ENCODE measurements at places on chromosomes 5 and 9.

DNA sequence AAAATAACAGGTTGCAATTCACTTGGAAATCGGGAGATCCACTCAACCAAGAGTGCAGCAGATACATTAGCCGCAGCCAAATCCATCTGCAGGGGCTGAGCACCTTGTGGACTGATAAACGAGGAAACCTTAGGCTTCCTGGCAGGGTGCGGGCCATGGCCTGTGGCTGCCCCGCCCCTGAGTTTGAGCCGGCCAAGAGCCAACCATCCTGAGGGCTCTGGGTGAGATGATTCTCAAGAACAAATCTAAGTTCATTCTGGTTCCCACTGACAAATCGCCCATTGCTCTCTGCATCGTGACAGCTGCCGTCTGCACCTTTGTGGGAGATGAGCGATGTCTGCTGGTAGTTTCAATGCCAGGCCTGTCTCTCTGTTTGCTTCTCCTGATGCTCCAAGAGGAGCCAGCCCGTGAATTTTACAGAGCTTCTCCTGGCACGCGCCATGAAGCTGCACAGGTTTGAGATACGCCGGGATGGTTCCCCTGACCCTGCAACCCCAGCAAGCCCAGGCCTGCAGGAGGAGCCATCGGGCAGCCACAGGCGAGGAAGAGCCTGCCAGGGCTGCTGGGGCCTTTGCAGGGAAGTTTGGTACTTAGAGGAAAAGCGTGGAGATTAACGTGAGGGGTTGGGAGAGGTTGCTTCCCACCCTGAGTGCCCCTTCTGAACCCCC, 154.0 kb downstream of the OLFM1 start:
- DNase-seq = no peak

DNA sequence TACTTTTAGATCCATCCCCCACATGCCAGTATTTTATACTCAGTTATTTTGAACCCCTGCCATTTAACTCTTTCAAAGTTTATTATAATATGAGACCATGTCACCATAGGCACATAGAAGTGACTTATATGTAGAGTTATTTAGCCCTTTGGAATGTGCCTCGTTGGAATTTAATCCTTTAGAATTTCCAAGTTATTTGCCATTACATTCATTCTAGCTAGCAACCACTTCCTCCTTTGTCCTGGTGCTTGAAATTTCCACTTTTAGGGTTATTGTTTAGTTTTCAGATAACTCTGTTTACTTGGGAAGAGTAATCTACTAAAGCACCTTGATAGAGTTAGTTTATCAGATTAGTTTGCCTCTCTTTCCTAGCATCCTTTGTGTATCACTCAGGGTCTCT, 82.8 kb upstream of the TLE1 start:
- DNase-seq = no peak

GRCh38 chr5:178227138-178227659, 5.4 kb downstream of the PHYKPL start:
- DNase-seq = no peak

DNA sequence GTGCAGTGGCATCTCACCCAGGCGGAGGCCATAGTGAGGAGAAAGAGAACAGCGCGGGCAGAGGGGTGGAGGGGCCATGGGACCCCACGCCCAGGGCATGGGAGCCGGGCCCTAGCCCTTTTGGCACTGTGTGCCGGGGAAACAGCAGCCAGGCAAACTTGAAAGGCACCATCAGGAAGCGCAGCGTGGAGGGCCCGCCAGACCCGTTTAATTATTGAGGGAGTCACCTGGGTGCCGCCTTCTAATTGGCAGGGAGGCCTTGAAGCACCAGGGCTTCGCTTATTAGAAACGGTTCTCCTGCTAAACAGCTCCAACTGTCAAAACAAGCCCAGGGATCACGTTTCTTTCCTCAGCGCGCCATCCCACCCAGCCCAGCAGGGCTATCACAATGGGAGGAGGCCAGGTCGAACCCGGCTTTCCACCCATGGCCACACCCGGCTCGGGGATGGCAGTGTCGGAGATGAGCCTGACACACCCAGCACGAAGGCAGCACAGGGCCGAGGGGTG, 104.6 kb upstream of the SARDH start:
- DNase-seq = no peak

DNA sequence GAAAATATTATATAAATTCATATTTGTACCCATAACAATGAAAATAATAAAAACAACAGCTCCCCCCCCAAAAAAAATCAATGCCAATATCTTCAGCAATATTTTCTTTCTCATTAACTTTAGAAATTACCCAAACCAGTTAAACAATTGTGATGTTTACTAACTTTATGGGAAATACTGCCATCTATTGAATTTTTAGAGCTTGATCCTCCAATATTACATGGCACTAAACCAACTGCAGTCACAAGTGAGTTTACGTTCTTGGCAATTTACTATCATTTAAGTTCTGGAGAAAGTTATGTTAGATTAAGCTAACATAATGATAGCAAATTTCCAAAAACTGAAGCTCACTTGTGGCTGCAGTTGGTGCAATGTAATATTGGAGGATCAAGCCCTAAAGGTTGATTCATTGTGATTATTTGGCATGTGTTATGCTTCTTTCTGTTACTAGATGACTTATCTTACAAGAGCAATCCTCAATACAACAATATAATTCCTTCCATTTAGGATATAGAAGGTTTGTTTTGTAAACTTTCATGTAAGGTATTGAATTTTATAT, 379.5 kb downstream of the CDH18 start:
- no peak for DNase-seq

DNA sequence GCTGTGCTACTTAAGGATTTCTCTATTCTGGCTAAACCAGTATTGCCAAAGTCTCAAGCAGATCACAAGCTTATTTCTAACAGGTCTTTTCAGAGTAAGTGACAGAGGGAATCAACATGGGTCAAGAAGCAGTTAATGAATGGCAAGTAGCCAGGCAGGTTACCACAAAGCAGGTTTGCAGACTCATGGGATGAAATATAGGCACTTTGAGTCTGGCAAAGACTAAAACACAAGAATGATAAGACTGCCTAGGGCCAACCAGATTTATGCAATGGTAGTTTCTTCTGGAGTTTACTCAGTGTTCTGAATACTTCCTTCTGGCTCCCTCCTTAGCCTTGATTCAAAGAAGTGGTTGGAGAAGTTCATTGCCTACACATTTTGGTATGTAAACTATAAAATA, 3.6 kb downstream of the HMGCS1 start:
- DNase-seq = no peak

GRCh38 chr5:126100767-126101166, 322.4 kb upstream of the GRAMD2B start:
- no peak for DNase-seq

DNA sequence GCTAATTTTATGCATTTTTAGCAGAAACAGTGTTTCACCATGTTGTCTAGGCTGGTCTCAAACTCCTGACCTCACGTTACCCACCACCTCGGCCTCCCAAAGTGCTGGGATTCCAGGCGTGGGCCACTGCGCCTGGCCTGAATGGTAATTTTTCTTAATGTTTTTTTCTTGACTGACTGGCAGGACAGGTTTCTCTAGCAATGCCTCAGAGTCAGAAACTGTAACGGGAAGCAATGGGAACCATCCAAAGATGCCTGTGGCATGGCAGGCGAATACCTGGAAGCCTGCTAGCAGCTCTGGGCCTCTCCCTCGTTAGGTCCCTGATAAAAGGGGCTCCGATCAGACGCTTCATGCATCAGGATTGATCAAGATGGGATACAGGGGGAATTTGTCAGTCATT, 639.2 kb downstream of the NR2F1-AS1 start:
- no peak for DNase-seq

- DNase-seq = peak; percentile 96
These were observed at the start of gene RGMB for GRCh38 chr5:98773464-98774191. Gene RGMB (plus strand): TSS chr5:98773663. CDS start chr5:98774071, 408 bp downstream.

DNA sequence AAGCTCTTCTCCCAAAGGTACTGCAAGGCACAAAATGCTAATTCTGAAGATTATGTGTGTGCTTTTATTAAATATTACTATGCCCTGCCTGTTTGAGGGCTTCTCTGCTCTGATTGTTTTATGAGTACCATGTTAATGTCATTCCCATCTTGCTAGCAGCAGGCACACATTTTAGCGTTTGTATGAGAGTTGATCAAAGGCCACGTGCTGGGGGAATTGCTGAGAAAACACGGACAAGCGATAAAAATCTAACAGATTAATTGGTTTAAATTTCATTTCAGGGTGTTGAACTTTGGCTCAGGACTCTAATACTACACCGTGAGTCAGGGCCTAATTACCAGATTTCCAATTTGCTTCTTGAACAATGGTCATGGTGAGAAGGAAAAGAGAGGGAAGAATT, 298.4 kb downstream of the EBF1 start:
- DNase-seq = no peak

- no peak for DNase-seq
These were observed 19.7 kb downstream of the UBAC1 start for GRCh38 chr9:135941288-135941995.

GRCh38 chr5:181219262-181220177, 3.6 kb upstream of the TRIM41 start:
- DNase-seq = no peak

DNA sequence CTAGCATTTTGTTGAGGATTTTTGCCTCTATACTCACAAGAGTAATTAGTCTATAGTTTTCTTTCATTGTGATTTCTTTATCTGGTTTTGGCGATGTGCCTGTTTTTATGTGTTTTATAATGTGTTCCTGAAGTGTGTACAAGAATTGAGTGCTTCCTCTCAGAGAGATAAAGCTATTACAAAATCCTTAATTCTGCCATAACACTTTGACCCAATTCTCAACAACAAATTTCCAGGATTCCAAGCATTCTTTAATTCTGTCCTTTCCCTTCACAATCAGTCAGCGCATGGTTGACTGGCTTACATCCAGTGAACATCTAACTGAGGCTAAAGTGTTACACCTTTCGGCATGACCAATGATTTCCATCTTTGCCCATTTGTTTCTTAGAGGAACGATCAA, 282.9 kb upstream of the MVB12B start:
- no peak for DNase-seq

DNA sequence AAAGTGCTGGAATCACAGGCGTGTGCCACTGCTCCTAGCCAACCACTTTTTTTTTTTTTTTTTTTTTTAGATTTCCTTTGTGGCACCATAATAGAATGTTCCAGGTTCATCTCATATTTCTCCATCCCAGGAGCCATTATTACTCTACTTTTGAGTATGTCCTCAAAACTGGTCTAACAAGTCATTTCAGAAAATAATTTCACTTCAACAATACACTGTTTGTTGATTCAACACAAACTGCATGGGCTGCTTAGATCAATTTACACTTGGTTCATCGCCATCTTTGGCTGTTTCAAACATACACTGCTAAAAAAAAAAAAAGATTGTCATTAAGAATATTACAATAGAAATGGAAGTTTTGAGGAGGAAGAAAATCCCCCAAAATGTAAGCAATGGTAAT, 57.9 kb downstream of the CSNK1A1 start:
- no peak for DNase-seq

- no peak for DNase-seq
These were observed 182.9 kb upstream of the TNC start for GRCh38 chr9:115300874-115301273.

GRCh38 chr9:127307802-127308201, 43.2 kb downstream of the GARNL3 start:
- no peak for DNase-seq

GRCh38 chr5:103943230-103943629, 380.6 kb upstream of the NUDT12 start:
- DNase-seq = no peak

DNA sequence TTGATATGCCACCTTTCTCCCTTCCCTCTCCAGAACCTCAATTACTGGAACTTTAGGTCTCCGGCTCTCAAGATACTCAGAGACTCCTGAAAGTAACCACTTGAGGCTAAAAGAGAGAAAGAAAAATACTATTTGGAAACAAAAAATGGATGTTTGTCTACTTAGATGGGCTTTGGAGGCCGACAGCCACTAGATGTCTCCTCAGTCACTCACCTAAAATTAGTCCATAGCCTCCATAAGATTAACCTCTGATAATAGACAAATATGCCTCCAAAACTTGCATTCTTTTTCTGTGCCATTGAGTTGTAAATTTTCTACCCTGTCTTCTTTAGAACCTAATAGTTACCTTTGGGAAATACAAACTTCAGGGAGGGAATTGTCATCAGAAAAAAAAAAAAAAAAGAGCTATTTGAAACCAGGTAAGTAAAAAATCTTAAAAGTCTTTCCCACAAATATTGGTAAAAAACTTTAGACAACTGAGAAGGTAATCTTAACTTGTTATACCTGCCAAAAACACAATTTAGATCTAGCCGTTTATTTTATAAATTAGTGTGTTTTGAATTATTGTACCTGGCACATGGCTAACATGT, 11.2 kb upstream of the PCDH1 start:
- DNase-seq = no peak

GRCh38 chr5:122077366-122078115, 518 bp downstream of the LOX start:
- peak; percentile 7 for DNase-seq

- DNase-seq = no peak
These were observed 239.8 kb downstream of the PBX3 start for GRCh38 chr9:125986966-125987365.

- DNase-seq = no peak
These were observed 42.8 kb downstream of the TIMD4 start for GRCh38 chr5:156920042-156920860.

GRCh38 chr5:17343675-17344074, 126.2 kb downstream of the BASP1 start:
- peak; percentile 59 for DNase-seq

GRCh38 chr5:133392448-133392847, 219.9 kb downstream of the FSTL4 start:
- no peak for DNase-seq

Measured in B cell (primary cell).